AG04450 (cell line): ENCODE measurements at places on chromosomes 6 and 20.

DNA sequence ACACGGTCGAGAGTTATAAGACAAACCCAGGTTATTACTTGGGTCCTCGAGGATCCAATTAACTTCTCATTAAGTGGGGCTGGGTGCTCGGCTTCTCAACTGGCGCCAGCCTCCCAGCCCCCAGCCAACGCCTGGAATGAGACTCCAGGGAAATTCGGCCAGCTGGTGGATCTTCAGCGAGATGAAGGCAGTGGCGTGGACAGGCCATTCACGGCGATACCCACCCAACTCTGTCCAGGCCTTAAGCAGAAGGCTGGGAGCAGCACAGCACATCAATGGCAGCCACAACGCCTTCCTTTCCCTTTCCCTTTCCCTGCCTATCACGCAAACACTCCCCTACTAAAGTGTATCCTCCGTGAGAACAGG is 868 bp downstream of the METTL24 start:
- no peak for DNase-seq

- no peak for DNase-seq
Observed at GRCh38 chr20:19427480-19427879, 215.0 kb downstream of the SLC24A3 start.

DNA sequence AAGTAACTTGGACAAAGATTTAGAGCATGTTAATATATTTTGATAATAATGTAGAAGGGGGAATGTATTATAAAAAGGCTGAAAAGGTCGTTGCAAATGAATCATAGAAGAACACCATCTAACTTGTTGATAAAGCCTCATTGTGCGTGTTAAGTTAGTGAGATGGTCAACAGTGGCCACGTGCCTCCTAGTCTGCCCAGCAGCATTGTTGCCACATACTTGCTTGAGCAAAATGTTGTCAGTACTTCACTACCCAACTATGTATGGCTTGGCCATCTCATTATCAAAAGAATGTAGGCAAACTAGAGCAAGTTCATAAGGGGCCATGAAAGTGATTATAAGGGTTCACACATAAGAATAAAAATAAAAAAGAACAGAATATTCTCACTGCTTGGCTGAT is 84.6 kb downstream of the PHACTR1 start:
- DNase-seq = no peak

- no peak for DNase-seq
Observed at GRCh38 chr6:147366290-147366689, 142.2 kb upstream of the SAMD5 start.

GRCh38 chr20:12289465-12289864 is 371.8 kb downstream of the BTBD3 start:
- no peak for DNase-seq

DNA sequence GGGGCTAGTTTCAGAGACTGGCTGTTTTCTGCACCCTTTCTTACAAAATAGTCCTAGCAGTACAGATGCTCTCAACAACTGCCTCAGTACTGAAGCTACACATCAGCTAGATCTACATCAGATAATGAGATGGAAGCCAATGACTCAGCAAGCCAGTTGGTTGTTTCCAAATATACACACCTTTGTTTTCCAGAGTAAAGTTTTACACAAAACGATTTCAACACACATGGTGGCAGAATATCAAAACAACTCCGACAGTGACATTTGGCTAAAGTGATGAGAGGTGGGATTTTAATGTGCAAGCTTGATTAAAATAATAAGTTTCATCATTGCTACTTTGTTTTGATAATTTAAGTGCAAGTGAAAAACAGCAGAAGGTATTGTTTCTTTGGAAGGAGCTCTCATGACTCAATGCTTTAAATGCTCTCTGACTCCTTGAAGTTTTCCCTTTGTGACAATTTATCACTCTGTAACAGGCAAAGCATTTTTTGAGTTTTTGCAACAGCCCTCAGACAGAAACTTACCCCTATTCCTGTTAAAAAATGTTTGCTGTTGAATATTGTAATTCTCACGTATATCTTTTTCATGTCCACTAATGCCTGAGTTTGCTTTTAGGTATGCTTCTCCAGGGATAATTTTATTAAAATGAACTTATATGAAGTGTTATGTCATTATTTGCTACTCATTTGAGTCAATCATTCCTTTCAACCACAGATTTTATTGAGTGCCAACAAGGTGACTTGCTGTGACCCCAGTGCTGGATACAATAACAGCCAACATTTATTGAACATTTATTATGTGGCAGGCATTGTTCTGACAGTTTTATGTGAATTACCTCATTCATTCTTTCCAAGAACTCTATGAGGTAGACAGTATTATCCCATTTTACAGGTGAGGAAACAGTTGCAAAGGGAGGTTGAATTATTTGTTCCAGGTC is 882.0 kb downstream of the TFAP2A start:
- DNase-seq = no peak

DNA sequence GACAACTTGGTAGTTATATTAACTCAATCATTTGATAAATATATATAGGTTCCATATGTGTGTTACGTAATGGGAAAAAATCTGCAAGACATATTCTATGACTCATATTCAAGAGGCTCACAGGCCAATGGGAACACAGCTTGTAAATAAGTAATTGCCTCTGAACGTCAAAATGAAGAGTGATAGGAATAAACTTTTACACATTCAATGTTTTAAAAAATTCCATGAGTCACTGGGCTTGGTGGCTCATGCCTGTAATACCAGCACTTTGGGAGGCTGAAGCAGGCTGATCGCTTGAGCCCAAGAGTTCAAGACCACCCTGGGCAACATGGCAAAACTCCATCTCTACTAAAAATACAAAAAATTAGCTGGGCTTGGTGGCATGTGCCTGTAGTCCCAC is 209.4 kb upstream of the MCHR2 start:
- peak; percentile 87 for DNase-seq

- DNase-seq = no peak
Observed at GRCh38 chr20:37395921-37396415, 50.0 kb downstream of the SRC start.

GRCh38 chr6:40817369-40817768 is 221.7 kb downstream of the UNC5CL start:
- DNase-seq = no peak

DNA sequence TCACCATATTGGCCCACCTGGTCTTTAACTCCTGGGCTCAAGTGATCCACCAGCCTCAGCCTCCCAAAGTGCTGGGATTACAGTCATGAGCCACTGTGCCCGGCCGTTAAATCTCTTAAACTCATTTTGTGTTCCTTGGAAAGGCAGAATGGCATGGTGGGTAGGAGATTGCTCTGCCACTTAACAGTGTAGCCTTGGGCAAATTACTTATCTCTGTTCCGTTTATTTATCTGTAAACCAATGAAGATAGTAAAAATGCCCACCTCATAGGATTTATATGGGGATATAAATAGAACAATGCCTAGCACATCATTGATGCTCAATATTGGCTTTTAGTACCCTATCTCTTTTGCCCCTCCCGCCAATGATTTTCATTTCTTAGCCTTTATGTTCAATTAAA is 7.2 kb upstream of the PIM1 start:
- no peak for DNase-seq

DNA sequence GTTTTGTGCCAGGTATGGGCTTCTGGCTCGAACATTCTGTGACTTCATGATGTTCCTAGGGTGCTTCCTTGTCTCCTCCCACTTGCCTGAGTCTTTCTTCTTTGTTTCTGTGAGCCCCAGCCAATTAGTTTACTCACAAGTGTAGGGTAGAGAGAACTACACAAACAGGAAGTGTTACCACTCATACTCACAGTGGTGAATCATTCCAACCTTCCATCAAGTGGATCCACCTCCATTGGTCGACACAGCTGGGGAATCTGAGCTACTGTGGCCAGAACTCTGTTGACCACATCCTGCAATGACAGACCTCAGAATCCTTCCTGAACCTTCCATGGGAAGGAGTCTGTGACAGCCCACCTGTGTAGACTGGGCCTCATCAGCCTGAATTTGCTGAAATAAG is 76.8 kb downstream of the UNC5CL start:
- peak; percentile 65 for DNase-seq

DNA sequence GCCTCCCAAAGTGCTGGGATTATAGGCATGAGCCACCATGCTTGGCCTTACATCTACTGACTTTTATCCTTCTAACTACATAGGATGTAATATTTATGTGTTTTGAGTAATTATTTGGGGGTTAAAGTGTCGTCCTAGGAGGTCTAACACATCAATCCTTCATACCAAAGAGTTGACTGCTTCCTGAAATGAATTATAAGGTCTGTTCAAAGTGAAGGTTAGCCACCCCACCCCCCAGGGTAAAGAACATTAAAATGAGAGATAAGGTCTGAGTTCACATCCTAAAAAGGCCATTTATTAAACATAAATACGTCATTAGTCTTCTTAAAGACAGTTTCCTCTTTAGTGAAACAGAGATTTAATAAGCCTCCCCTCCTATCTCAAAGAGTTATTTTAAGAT is 33.8 kb downstream of the TNFAIP3 start:
- DNase-seq = no peak

GRCh38 chr6:139346392-139346791 is 28.1 kb downstream of the CITED2 start:
- DNase-seq = no peak
